ENCODE measurements at places on chromosomes 1 and 21. TPM values are rescaled to one million over a fixed set of nuclear protein-coding genes. Genes with fewer than 3 reads are reported as not detected.

DNA sequence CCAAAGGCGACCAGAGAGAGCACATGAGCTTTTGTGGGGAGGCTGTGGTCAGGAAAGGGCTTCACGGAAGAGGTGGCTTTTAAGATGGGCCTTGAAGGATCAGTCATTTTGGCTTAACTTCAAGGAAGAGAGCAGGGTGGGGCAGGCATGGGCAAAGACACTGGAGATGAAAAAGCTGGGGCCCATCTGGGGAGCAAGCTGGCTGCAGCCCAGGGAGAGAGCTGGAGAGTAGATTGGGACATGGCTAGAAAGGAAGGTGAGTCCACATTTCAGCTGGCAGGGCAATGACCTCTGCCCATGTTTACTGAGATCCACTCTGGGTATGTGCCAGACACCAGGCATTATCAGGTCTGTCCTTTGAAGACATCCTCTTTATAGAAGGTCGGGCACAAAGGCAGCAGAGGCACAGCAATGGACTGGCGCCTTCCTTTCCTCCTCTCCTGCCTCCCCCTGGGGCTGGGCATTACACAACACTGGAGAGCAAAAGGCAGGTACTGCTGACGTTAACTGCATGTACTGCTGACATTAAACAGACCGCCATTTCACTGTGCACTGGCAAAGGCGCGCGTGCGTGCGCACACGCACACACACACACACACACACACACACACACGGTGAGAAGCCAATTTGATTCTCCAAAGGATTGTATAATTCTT lies 2.2 kb upstream of the UBXN10 start:
- DNase-seq = no peak

DNA sequence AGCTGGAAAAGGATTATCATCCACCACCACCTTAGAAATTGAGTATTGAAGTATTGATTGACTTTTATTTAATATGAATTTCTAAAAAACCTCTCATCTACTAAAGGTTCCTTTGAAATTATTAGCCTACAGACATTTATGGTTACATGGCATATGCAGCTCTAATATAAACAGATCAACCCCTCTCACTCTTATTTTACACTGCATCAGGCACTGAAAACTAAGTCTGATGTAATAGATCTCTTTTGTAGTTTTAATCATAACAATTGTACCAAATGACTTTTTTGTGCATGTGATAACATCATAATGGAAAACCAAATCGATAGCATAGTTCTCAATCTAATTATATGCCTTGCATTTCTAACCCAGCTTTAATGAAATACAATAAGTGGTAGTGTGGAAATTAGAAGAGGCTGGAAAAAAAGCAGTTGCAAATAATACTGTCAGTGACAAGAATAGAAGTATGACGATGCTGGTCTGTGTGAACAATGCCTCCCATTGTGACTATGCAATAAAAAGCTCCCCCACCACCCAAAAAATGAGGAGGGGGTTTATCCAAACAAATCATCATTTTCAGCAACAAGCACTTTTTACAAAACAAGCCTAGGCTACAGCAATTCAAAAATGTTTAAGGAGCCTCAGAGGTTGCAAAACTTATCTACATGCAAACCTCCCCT lies 426.5 kb upstream of the NFIA start:
- no peak for DNase-seq

- peak; percentile 46 for DNase-seq
These were observed 48.3 kb upstream of the ARTN start for GRCh38 chr1:43885279-43885801.

- no peak for DNase-seq
These were observed 103.2 kb downstream of the DMRTB1 start for GRCh38 chr1:53562291-53562980.

GRCh38 chr1:162391790-162392563 lies 10.4 kb downstream of the C1orf226 start:
- peak; percentile 34 for DNase-seq

GRCh38 chr1:155064111-155064831 lies 731 bp downstream of the EFNA4 start:
- DNase-seq = no peak

DNA sequence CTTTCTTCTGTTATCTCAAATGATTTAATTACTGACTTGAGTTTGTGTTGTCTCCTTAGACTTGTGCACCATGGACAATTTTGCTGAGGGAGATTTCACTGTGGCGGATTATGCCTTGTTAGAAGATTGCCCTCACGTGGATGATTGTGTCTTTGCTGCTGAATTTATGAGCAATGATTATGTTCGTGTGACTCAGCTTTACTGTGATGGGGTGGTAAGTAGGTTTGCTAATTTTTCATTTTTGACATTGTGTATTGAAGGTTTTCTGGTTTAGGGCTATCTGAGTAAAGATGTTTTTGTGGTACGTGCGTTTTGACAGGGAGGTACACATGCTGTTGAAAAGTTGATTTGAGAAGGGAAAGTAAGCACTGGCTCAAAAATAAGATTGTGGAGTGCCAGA lies 14.1 kb downstream of the TTC3 start:
- DNase-seq = no peak

- DNase-seq = no peak
These were observed 12.1 kb downstream of the PLOD1 start for GRCh38 chr1:11946647-11947046.

GRCh38 chr1:66739401-66740157 lies 12.7 kb upstream of the DYNLT5 start:
- no peak for DNase-seq

- no peak for DNase-seq
These were observed 4.7 kb upstream of the DMBX1 start for GRCh38 chr1:46484783-46485490.

The GBP7 gene
- not detected for total RNA-seq

The DCDC2B gene
- not detected for total RNA-seq

The NBPF6 gene
- total RNA-seq = 0.89 TPM
